ENCODE measurements at places on chromosomes 16 and 17. TPM values are rescaled to one million over a fixed set of nuclear protein-coding genes. Genes with fewer than 3 reads are reported as not detected.

The SLC22A31 gene
- total RNA-seq, result 0.50 TPM

The RSPRY1 gene
- 21.5 TPM for total RNA-seq

The MYCBPAP gene
- total RNA-seq, result 0.23 TPM

The TLCD3A gene
- 1.7 TPM for total RNA-seq

The ABCA9 gene
- 6.7 TPM for total RNA-seq

The IGFALS gene
- total RNA-seq, result 161 TPM

The ITFG1 gene
- total RNA-seq, result 32.1 TPM

The VTN gene
- 1,668 TPM for total RNA-seq

The CA4 gene
- 0.14 TPM for total RNA-seq

The ALOX15B gene
- total RNA-seq, result 0.92 TPM

The CTRB2 gene
- 0.33 TPM for total RNA-seq

The ASB16 gene
- not detected for total RNA-seq

GRCh38 chr17:6011206-6011605 is 59.0 kb upstream of the WSCD1 start:
- no peak for DNase-seq

GRCh38 chr16:13984794-13985193 is 64.8 kb downstream of the ERCC4 start:
- no peak for DNase-seq

GRCh38 chr16:67951485-67951884 is 7.6 kb upstream of the LCAT start:
- DNase-seq, result no peak

GRCh38 chr17:66420961-66421371 is 118.6 kb downstream of the PRKCA start:
- DNase-seq, result no peak

DNA sequence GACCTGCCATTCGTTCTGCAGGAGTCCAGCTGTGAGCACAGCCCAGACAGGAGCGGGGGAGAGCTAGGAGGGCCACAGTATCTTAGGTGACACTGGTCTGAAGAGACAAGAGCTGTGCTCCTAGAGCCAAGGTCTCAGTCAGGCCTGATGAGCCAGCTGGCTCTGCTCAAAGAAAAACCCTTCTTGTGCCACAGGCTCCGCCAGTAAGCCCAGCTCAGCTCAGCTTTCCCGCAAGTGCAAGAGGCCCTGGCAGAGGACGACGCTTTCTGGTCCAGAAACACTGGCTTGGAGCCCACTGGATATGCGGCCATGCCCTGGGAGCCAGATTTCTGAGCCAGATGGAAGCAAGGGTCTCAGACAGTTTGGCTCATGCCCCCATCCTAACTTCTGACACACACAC is 23.9 kb downstream of the PEMT start:
- no peak for DNase-seq

- no peak for DNase-seq
Observed at GRCh38 chr17:57803021-57803420, 46.8 kb downstream of the MRPS23 start.

- DNase-seq, result no peak
Observed at GRCh38 chr17:64498308-64499203, 1.7 kb upstream of the POLG2 start.

DNA sequence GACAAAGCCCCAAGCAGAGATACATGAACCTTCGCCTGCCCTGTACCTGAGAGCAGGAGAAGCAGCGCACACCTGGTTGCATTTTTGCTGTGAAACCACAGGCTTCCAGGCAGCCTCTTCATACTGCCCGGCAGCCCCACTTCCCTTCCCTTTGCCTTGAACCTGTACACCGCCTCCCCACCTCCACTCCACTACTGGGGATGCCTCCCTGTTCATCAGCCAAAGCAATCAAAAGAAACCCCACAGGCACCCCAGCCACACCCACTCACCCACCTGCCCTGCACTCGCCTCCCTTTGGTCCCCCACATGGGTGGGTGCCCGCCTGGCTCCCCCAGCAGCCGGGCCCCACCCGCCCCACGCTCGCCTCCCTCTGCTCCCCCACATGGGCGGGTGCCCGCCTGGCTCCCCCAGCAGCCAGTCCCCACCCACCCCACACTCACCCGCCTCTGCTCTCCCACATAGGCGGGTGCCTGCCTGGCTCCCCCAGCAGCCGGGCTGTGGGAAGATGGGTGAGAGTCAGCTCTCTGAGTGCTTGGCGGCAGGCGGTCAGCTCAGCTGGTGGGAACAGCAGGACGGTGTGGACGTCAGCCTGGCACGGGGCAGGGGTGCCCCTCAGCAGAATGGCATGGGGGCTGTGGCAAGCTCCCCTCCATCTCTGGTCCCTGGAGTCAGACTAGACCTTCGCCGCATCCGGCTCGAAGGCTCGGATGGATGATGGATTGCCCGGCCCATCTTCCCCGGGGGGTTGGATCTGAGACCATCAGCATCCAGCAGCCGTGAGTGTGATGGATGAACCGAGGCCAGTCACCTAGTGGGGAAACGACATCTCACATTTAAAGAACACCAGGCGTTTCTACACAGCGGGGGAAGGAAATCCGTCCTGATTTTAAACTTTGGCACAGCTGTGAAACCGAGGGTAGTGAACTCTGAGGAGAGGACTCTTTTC is 135.6 kb downstream of the BANP start:
- no peak for DNase-seq

- DNase-seq, result peak; percentile 23
Observed at GRCh38 chr17:83180264-83180995, 101.0 kb downstream of the METRNL start.

DNA sequence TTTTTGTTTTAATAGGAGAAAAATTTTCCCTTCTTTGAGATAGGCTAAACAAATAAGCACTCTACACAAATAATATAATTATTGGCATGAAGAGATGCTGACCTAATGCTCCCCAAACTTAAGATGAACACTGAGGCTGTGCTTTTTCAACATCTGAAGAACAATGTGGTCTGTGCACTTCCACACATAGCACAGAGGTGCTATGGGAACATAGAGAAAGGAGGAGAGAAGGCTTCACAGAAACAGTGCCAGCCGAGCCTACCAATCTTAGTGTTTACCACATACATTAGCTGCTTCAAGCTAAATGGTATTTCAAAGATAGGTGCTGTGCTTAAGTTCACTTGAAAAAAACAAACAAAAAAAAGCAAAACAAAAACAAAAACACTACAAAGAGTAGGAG is 72.4 kb downstream of the MYH10 start:
- DNase-seq, result no peak

DNA sequence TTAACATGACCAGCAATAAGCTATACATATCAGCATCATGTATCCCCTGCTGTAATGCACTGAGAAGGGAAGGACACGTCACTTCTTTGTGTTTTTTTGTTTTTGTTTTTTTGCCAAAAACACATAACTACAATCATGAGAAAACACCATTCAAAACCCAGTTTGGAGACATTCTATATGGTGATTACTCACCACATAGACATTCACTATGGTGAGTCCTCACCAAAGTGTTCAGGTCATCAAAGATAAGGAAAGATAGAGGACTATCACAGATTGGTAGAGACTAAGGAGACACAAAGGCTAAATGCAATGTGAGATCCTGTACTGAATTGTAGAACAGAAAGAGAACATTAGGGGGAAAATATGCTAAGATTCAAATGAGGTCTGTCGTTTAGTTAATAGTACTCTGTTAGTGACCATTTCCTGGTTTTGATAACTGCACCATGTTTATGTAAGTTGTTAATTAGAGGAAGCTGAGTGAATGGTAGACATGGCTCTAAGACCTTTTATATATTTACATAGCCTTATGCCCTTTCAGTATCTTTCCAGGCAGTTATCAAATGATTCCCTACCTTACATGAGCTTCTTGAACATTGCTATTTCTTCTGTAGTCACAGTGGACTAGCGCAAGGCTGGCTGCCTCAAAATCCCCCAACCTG is 46.6 kb downstream of the PIK3R5 start:
- DNase-seq, result no peak

DNA sequence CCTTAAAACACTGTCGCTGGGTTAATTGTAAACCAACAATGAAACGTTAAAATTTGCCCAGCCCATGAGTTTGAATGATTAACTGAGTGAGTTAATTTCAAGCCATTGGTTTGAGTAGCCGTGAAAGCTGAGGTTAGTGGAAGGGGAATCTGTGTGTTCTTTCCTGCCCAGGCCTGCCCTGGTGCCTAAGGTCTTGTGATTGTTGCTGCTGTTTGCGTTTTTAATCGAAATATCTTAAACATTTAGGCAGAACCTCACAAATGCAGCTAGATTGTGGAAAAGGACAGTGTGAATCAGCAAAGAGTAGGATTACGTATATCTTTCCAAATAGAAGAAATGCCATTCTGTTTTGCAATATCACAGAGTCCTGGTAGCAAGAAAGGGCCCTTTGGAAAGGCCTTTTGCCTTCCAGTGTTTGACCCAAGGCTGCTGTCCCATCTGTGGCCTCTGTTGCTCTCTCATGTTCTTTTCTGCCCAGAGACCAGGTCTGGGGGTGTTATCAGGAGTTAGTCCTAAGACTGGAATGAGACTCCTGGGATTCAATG is 113.8 kb downstream of the MSI2 start:
- DNase-seq, result no peak

DNA sequence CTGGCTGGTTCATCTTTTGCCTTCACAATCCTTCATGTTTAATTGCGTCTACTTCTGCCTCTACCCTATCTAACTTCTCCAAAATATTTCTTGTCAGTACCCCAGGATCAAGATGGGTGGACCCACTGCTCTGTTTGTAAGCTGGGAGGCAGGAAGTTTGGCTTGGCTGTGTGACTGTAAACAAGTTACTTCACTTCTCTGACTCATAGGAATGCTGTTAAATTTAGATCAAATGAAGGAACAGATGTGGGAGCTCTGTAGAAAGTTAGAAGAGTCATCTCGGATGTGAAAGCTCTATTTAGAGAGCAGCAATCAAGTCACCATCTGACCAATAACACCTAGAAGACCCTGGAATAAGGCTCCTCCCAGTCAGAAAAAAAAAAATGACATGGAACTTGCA is 55.2 kb upstream of the MRTFB start:
- no peak for DNase-seq

GRCh38 chr16:630249-630814 is 453 bp upstream of the WFIKKN1 start:
- DNase-seq, result no peak

DNA sequence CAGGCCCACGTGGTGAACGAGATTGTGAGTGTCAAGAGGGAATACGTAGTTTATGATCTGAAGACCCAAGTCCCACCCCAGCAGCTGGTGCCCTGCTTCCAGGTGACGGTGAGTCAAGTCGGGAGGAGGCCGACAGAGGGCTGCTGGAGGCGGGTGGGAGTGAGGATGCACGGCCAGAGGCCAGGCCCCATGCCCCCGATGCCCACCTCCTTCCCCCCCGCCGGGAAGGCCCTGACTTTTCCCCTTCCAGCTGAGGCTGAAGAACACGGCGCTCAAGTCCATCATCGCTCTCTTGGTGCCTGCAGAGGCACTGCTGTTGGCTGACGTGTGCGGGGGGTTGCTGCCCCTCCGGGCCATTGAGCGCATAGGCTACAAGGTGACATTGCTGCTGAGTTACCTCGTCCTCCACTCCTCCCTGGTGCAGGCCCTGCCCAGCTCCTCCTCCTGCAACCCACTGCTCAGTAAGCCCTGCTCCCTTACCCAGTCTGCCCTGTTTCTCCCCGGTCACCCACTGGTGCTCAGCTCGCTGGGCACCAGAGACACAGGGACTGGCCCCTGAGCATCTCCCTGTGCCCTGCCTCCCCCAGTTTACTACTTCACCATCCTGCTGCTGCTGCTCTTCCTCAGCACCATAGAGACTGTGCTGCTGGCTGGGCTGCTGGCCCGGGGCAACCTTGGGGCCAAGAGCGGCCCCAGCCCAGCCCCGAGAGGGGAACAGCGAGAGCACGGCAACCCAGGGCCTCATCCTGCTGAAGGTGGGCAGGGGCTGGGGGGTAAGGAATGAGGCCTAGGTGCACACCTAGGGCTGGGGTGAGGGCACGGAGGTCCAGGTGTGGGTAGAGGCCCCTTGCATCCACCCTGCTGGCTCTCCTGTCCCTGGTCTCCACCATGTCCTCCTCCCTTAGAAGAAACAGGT is 2.6 kb downstream of the ZACN start:
- DNase-seq, result no peak

GRCh38 chr17:1960545-1960912 is 64.6 kb downstream of the RTN4RL1 start:
- DNase-seq, result no peak

DNA sequence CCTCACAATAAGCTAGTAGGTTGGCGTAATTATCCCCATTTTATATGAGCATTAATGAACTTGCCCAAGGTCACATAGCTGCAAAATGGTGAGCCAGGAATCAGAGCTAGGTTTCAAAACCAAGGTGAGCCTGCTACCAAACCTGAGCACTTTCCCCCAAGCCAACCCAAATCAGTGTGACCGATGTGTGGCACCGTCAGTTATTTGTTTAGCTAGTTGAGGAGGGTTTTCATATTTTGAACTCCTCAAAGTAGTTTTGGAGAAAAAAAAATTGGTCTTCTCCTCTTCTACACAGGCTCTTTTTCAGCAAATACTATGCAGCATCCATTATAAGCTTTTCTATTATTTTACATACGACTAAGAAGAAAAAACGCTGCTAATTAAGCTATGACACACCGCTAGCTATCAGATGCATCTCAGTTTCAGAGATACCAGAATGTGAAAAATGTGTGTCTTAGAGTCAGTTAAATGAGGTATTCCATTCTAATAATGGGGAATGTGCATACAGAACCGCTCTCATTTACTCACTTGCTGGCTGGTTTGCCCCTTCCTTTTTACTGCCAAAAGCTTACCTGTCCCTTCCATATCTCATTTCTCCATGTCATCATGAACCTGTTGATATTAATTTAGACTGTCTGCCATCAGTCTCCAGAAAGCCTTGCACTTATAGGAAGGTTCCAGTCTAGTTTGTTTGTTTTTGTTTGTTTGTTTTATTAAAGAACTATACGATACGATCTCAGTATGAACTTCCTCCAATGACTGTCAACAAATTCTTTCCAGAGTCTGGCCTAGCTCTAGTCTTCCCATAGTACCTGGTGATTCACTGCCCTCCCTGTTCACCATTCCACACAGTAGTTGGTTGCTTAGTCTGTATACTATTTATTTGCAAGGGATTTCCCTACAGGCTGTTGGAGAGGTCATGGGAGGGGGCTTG is 2.2 kb upstream of the TBX4 start:
- DNase-seq, result no peak

- no peak for DNase-seq
Observed at GRCh38 chr17:75591722-75592302, 4.2 kb downstream of the MYO15B start.

- DNase-seq, result no peak
Observed at GRCh38 chr16:85605912-85606841, 6.9 kb upstream of the GSE1 start.

GRCh38 chr16:1651974-1652312 is 26.1 kb upstream of the JPT2 start:
- DNase-seq, result no peak

- DNase-seq, result peak; percentile 53
Observed at GRCh38 chr17:3843935-3844516, 2.0 kb downstream of the NCBP3 start.

GRCh38 chr16:1771188-1771863 is at the start of gene NME3:
Gene NME3, minus strand, starts transcription at chr16:1771543. Its CDS starts 9 bp downstream, at chr16:1771534.
- peak; percentile 87 for DNase-seq

- no peak for DNase-seq
Observed at GRCh38 chr17:30165960-30166359, 49.3 kb downstream of the NSRP1 start.
